Cerebellar cortex (tissue), 1 donor: ENCODE measurements at places on chromosomes 12 and 14.
A peak's percentile ranks its signal among the peaks of the same experiment; 100 is the strongest.

GRCh38 chr12:25307818-25308217 is 57.1 kb upstream of the KRAS start:
- DNase-seq, result no peak

- no peak for DNase-seq
Observed at GRCh38 chr14:82073547-82073946, 539.9 kb upstream of the SEL1L start.

DNA sequence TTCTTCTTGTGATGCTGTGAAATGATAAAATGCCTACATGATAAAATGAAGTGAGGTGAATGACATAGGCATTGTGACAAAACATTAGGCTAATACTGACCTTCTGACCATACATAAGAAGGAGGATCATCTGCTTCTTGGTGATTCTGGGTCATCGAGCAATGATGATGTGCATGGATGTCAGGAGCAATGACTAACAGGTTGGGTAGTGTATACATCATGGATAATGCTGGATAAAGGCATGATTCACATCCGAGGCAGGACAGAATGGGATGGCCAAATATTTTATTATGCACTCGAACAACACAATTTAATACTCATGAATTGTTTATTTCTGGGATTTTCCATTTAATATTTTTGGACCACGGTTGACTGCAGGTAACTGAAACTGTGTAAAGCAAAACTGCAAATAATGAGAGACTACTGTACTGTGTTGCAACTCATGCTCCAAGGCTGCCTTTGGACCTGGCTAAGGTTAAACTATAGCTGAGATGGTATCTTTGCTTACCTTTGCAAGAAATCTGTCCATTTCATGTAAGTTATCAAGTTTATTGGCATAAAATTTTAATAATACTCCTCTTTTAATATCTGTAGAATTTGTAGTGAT is 7.6 kb upstream of the SLC25A21 start:
- no peak for DNase-seq

DNA sequence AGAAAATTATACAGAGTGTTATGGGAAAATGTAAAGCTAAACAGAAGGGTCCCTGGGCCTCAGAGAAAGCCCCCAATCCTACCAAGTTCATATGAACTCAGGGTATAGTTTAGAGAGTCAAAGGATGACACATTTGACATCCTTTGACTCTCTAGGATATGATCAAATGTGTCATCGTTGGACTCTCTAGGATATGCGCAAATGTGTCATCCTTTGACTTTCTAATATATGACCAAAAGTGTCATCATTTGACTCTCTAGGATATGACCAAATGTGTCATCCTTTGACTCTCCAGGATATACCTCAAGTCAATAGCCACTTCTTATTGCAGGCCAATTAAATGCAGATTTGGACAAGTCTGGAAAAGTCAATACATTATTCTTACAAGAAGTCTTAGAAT is 204.8 kb upstream of the IGF1 start:
- no peak for DNase-seq

DNA sequence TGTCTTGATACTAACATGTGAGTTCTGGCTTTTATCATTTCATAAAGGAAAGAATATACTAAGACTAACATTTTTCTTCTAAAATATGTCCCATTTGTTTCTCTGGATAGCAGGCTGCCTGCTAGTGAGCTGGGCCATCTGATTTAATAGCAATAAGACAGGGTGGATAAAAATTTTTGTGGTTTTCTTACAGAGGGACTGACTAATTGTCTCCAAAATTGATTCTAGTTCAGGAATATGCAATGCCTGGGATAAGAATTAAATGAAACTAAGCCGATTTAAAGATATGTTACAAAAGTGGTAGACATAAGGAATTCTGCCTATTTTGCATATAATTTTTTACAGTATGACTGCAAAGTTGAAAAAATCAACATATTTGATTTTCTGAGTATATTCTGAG is 252.9 kb upstream of the NAV3 start:
- DNase-seq, result no peak

GRCh38 chr12:63066782-63067181 is 84.2 kb downstream of the AVPR1A start:
- DNase-seq, result peak; percentile 40

GRCh38 chr12:85755760-85756159 is 80.4 kb downstream of the RASSF9 start:
- DNase-seq, result no peak

DNA sequence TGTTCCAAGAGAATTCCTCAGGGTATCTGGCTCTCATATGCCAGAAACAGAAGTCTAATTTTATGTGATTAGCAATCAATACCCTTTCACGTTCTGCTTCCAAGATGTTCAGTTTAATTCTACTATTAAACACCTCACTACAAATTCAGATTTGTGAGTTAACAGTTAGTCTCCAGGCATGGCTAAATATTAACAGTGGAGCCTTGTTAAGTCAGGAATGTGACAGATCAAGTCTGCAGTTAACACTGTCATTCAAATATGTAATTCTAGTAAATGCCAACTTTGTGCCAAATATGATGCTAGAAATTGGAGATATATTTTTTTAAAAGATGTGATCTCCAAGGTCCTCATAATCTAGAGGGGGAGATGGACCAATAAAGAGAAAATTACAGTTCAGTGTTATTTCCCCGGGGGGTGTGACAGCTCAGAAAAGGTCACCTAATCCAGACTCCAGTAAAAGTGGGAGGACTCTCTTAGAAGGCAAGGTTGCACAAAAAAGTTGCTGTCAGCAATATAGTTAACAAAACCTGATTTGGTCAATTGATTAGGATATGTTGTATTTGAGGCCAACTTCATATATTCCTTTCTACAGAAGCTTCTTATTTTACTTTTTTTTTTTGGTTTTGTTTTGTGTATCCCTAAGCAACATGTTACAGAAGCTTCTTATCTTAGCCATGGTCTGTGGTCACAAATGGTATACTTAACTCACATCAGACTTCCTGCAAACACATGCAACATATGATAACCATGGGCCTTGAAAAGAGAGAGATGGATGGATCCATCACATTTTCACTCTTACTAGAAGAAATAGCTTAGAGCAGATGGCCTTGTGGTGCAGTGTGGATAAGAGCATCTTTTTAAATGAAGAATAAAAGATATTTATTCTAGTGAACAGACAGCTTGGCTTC is 18.4 kb upstream of the RNU6-7 start:
- DNase-seq, result no peak

GRCh38 chr14:104801520-104802393 is 856 bp downstream of the ZBTB42 start:
- DNase-seq, result no peak

GRCh38 chr14:36519431-36520321 is at the start of gene NKX2-1:
TSS of gene NKX2-1 (minus strand) at chr14:36520232. CDS start at chr14:36520129, 103 bp downstream.
- DNase-seq, result no peak

DNA sequence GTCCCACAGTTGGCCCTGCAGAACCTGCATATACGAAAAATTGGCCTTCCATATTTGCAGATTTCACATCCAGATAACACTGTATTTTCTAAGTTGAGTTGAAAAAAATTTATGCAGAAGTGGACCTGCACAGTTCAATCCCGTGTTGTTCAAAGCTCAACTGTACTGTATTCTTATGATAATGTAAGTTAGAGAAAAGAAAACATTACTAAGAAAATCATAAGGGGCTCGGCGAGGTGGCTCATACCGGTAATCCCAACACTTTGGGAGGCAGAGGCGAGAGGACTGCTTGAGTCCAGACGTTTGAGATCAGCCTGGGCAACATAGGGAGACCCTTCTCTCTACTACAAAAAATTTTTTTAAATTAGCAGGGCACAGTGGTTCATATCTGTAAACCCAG is 18.2 kb upstream of the SLC35E3 start:
- no peak for DNase-seq

DNA sequence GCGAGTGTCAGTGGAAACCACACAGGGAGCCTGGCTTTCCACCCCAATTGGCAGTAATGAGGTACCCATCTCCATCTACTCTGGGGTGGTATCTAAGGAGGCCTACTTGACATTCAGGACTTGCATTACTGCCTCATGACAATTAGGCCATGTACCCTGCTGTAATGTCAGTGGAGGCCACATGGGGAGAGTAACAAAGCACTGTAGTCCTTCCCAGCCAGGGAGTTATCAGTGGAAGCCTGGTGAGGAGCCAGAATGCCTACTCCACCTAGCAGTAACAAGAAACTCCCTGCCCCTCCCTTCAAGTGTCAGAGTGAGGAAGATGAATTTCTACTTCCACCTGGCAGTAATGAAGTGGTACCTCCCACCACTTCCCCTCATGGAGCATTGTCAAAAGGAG is 12.5 kb downstream of the TIMM9 start:
- no peak for DNase-seq

GRCh38 chr14:89325299-89325883 is 91.6 kb downstream of the FOXN3 start:
- no peak for DNase-seq

DNA sequence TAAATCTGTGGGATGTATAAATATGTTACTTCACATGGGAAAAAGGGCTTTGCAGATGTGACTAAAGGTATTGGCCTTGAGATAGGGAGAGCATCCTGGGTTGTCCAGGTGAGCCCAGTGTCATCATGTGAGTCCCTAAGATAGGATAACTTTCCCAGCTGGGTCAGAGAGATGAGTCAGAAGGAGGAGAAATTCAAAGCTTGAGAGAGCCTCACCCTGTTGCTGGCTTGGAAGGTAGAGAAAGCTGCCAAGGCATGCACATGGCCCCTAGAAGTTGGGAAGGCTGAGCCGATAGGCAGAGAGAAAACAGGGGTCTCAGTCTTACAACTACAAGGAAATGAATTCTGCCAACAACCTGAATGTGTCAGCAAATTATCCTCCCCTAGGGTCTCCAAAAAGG is 213.0 kb downstream of the ADGRD1 start:
- no peak for DNase-seq

GRCh38 chr12:41576925-41577324 is 388.8 kb downstream of the PDZRN4 start:
- DNase-seq, result no peak

DNA sequence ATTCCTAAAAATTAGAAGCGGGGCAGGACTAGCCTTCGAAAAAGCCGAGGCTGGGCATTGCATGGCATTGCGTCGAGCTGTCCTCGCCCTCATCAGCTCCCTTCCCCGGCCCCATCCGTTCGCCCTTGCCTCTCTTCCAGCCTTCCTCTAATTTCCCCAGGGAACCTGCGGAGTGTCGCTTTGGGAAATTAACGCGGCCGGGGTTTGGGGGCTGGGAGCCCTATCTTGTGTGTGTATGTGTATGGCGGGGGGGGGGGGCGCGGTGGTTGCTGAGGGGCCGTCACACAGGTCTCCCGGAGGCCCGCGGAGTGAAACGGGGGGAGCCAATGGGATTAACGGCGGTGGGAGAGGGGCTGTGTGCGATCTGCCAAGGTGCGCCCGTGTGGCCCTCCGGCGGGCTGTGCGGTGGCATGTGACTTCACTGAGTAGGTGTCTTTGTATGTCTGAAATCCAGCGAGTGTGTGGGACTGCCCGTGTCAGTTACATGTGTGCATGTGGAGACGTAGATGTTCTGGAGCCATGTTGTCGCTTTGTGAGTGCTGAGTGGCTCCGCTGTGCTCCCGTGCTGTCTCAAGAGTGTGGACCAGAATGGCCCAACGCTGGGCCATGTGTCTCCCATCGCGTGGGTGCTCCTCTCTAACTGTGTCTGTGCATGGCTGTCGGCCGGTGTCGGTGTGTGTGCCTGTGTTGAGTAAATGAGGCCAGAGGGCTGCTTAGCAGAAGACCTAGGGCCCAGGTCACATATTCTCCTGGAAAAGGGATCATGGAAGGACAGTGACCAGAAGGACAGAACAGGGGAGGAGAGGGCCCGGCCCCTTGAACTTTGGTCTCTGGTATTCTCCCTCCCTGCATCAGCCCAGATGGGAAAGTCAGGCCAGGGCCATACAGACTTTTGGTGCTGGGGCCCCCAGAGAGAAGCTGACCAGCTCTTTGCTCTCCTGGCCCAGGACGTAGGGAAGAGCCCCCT is 1.5 kb downstream of the PTMS start:
- peak; percentile 57 for DNase-seq

DNA sequence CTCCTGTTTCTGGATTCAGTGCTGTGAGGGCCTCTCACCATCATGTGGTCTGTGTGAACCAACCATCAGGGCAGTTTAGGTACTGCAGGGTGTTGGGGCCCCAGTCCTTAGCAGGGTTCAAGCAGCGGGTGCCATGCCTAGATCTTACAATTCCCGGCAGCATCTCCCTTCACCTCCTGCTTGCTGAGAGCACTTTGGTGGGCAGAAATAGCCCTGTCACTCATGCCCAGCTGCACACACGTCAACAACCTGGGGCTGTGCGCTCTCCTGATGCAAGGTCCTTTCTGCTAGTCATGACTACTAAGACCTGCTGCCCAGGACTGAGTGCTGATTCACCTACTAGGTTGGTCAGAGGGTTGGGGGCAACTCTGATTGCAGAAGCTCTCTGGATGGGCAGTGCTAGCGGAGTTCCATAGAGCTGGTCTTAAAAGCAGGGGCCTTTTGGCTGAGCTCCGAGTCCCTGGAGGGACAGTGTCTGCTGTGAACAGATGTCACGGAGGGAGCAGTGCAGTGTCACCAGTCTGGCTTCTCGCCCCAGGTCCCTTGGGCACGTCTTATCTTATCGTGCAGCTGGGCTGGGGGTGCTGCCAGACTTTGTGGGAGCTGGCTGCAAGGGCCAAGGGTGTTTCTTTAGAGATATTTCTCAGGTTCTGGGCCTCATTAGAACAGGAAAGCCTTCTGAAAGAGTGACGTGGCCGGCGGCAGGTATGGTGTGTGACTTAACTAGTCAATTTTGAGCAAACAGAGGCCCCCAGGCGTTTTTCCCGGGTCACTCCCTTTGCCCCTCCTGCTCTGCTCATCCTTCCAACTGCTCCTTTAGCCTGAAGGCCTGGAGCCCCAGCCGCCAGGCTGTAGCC is 71.8 kb downstream of the NINJ2 start:
- DNase-seq, result no peak

- DNase-seq, result peak; percentile 29
Observed at GRCh38 chr12:110585231-110585799, 2.2 kb upstream of the PPTC7 start.
